ENCODE measurements at places on chromosomes 4 and X.
A peak's percentile ranks its signal among the peaks of the same experiment; 100 is the strongest.

GRCh38 chrX:74519870-74520269 is 94.6 kb downstream of the RLIM start:
- DNase-seq = no peak

DNA sequence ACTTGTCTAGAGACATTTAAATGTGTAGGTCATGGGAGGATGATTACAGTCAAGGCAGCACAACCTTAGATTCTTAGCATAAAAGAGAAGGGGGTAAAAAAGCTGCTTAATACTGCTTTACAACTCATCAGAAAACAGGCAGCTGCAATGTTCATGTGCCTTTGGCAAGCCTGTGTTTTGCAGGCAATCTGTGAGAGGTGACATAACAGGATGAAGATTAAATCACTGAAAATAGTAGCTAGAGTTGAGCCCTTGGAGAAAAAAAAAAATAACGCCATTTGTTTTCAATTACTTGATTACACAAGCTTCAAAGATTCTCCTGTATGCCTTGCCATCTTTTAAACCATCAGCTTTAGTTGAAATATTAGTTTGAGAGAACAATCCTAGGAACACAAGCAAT is 847.6 kb upstream of the LCORL start:
- DNase-seq = peak; percentile 28

- no peak for DNase-seq
Observed at GRCh38 chrX:130415201-130415600, 13.4 kb downstream of the RBMX2 start.

GRCh38 chr4:3013839-3014350 is 50.5 kb downstream of the GRK4 start:
- DNase-seq = peak; percentile 66

GRCh38 chrX:14094191-14094590 is 64.5 kb upstream of the GEMIN8 start:
- DNase-seq = no peak
